ENCODE measurements at places on chromosomes 5 and 9.
A peak's percentile ranks its signal among the peaks of the same experiment; 100 is the strongest.

GRCh38 chr9:32395510-32396216 is 11.2 kb downstream of the ACO1 start:
- no peak for DNase-seq

GRCh38 chr5:113232667-113233066 is 202.1 kb downstream of the TSSK1B start:
- DNase-seq: no peak

GRCh38 chr5:11269515-11269914 is 508.5 kb upstream of the DAP start:
- DNase-seq: no peak

DNA sequence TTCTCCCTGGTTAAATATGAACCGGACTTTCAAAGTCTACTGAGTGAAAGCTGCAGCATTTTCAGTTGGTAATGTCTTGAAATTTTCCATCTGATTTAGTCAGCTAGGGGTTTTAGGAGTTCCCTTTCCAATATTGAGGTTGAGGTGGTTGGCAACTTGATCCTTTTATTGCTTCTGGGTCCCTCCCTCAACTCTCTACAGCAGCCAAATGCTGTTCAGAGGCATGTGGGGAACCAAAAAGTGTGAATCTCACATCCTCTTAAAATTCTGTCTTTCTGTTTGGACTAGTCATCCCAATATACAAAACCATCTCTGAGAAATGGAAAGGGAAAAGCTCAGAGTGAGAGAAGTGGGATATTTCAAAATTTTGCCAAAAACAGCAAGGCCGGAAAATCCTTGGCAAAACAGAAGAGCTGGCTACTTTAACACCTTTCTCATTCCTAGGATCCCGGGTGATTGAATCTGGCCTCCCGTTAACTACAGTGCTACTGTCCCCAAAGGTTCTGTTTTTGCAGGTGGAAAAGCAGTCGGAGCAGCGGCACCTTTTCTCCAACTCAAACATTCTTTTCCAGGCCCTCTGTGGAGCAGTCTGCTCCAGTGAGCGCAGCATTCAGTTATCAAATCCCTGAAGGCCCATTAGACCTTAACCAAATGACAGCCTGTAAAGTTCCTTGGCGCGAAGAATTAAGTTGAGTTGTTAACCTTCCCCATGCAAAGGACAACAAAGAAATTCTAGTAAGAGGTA is 345.9 kb upstream of the NUDT12 start:
- DNase-seq: no peak

DNA sequence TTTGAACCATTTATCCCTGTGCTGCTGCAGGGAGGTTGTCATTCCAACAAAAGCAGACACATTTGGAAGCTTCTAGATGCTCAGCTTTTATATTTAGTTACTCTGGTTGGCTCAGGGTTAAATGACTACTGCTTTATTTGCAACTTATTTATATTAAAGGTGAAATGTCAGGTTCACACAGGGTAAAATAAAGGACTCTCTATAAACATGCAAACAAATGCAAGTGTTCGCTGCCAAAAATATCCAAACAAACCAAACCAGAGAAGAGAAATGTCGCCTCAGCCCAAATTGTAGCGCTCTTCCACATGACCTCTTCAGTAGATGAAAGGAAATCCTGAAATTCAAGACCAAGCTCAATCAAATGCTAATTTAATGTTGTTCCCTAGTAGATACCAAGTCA is 57.0 kb upstream of the LIFR start:
- no peak for DNase-seq

DNA sequence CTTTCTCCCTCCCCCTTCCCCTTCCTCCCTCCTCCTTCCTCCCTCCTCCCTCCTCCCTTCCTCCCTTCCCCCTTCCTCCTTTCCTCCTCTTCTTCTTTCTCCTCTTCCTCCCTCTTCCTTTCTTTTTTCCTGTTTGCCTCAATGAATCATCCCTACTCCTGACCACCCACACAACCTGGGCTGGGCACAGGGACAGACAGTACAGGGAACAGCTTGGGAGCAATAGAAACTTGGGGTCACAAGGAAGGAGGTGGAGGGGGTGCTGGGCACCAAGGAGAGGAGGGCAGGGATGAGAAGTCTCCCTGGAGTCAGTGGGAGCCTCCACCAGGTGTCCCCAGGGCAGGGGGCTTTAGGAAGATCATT is 5.0 kb downstream of the TTC16 start:
- no peak for DNase-seq

- DNase-seq: no peak
These were observed 142.8 kb downstream of the RASEF start for GRCh38 chr9:82920154-82920553.

GRCh38 chr5:93621327-93621798 is 38.3 kb downstream of the NR2F1 start:
- peak; percentile 8 for DNase-seq

- no peak for DNase-seq
These were observed 36.2 kb upstream of the GABRP start for GRCh38 chr5:170747357-170747756.

DNA sequence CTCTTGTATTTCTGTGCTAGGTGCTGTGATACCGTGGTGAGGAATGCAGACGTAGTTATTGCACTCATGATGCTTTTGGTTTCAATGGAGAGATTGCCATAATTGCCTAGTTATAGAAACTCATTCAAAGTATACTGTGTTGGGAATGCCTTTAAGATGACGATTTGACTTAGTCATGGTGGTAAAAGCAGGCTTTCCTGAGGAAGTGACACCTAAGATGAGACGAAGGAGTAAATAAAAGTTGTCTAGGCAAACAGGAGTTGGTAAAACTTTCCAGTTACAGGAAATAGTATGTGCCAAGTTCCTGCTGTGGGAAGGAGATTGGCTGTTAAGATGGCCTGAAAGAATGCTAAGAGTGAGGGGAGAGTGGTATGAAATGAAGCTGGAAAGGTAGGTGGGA is 48.1 kb downstream of the FOCAD start:
- DNase-seq: no peak

GRCh38 chr9:16126042-16126441 is 573.2 kb downstream of the CCDC171 start:
- DNase-seq: no peak

GRCh38 chr5:181108578-181109165 is 22.3 kb downstream of the OR2V1 start:
- no peak for DNase-seq

DNA sequence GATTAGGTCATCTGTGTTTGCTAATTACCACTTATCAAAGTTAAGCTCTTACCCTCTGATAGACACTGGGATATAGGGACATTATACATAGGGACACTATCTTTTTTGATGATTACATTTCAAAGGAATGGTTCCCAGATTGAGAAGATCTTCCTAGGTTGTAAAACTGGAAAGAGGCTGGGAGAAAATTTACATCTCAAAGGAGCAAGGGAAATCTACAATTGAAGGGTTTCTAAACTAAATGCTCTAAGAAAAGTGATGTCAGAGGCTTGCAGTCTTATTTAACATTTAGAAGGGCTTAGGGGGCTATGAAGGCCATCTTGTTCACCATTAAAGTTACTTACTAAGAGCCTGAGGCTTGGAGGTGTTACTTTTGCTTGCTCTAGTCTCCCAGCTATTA is 242.8 kb downstream of the PRR16 start:
- no peak for DNase-seq

GRCh38 chr9:90464978-90465377 is 177.6 kb downstream of the DIRAS2 start:
- DNase-seq: no peak

DNA sequence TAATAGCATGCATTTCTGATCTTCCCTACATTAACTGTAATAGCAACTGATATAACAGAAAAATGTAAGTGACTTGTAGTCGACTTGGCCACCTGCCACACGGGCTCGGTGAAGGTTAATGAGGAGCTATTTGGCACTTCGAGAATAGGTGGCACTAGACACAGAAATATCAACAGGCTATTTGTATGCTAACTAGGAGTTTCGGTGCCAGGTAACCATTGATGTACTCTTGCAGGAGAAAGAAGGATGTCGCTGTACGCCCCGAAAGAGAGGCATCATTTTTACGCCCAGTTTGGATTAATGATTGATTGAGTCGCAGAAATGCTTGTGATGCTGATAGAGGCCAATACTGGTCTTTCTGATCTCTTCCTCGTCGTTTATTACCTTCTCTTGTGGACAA is 516 bp upstream of the DMRT2 start:
- DNase-seq: no peak

- DNase-seq: no peak
These were observed 526.7 kb upstream of the WWC1 start for GRCh38 chr5:167764641-167765289.

DNA sequence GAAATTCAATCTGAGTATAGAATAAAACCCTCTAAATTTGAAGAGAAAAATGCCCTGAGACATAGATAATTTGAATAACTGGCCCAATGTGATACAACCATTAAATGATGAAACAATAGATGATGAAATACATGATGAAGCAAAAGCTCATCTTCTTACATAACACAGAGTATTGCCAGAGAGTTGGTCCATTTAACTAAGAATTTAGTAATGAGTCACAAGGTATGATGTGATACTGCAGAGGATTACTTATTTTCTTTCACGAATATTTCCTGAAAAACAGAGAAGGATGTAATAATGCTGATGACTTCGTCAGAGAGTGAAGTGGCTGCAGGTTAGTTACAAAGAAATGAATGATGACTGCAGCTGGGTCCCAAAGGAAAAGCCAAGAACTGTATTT is 379.3 kb downstream of the CDH12 start:
- no peak for DNase-seq
